ENCODE measurements at places on chromosomes 12 and 14. TPM values are rescaled to one million over a fixed set of nuclear protein-coding genes. Genes with fewer than 3 reads are reported as not detected.

The BRF1 gene
- total RNA-seq: 20.5 TPM

The CLEC4A gene
- total RNA-seq: 0.33 TPM

The PTPN6 gene
- total RNA-seq: 17.8 TPM

The ANO4 gene
- total RNA-seq: 0.35 TPM

The FITM1 gene
- 34.9 TPM for total RNA-seq

The HNF1A gene
- 23.8 TPM for total RNA-seq

DNA sequence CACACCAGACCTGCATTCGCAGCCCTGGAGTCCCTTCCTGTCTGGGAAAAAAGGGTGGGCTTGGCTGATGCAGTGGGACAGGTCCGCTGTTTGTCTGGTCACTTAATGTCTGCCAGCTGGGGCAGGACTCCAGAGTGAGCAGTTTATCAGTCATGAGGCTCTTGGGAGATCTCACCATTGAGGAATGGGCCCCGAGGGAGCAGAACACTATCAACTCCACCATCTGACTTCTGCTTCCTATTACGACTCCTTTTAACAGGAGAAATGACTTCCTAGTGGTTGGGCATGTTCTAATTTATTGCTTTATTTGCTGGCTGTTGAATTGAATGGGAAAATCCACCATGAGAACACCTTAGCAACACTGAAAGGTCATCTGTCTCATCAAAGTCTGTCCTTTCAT is 182.5 kb upstream of the RASSF8 start:
- no peak for DNase-seq

GRCh38 chr14:29926701-29927375 is 809 bp downstream of the PRKD1 start:
- DNase-seq: peak; percentile 63

Data from left lobe of liver (tissue), 2 donors.